ENCODE measurements at places on chromosomes 7 and 10.

GRCh38 chr7:82162289-82162688 lies 281.3 kb downstream of the CACNA2D1 start:
- DNase-seq: no peak

DNA sequence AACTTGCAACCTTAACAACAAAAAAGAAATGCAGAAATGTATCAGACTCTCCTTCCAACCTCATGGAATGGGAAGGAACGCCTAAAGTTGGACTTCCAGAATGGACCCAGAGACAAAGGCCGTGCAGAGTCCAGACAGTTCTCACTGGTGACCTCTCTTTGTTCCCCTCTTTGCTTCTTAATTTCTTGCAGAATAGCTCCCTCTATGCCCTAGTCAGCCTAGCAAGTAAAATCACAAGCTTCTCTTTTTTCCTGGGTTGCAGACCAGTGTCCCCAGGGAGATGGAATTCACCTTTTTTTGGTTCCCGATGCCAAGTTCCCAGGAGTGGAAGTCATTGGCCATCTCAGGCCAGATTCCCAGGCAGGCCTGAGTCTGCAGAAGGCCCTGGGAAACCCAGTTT lies 278.0 kb downstream of the CCSER2 start:
- DNase-seq: no peak

- no peak for DNase-seq
Observed at GRCh38 chr10:52752801-52753445, 19.7 kb downstream of the MBL2 start.

DNA sequence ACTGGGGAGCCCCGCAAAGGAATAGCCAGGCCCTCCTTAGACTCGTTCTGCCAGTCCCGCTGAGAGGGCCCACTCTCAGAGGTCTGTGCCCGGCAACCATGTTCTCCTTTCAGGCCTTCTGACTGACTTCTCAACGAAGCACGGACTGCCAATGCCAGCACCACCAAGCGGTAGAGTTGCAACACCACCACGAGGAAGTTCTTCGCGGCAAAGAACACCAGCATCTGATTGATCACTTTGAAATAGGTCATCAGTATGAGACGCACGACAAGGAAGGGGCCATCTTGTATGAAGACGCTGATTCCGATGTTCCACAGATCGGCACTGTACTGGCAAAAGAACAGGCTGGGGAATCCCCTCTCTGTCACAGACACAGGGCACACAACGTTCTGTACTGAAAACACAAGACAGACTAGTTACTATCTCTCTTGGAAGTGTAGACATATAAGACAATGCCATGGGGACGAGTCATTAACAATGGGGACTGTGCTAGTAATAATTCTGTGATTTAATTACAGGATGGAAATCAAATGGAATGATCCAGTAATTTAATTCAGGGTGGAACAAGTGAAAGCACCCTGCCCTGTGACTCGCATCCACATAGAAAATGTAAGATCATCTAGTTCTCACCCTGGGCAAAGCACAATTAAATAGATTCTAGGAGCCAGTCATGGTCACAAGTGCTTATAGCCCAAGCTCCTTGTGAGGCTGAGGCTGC lies 42.7 kb downstream of the TMEM26 start:
- DNase-seq: no peak

DNA sequence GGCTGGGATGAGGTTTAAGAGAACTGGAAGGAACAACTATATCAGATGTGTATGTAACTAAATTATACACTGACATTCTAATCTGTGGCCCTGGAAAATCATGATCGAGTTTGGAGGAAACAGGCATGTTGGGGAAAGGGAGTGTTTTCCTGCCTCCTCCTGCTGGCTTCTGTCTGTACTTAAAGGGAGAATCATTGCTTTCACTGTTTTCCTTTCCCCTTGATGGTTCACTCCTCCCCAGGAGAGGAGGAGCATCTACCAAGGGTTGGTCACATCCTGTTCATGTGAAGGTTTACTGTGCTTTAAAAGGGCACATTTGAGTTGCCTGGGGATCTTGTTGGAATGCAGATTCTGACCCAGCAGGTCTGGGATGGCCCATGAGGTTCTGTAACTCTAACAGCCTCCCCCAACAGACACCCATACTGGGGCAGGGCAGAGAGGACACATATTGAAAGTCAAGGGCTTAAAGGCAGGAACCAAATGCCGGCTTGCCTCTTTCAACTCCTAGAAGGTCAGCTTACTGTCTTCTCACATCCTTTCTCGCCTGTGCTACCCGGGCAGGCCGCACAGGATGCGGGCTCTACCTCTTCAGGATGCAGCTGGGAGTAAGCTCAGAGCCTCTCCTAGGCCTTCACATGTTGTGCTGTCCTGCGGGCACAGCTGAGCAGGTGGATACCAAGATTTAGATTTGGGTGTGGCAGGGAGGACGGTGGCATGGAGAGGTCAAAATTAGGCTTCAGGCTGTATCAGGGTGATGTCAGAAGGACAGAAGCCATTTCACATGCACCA lies 694.8 kb downstream of the KCNMA1 start:
- no peak for DNase-seq

GRCh38 chr7:28381466-28381865 lies 30.9 kb upstream of the CREB5 start:
- no peak for DNase-seq

DNA sequence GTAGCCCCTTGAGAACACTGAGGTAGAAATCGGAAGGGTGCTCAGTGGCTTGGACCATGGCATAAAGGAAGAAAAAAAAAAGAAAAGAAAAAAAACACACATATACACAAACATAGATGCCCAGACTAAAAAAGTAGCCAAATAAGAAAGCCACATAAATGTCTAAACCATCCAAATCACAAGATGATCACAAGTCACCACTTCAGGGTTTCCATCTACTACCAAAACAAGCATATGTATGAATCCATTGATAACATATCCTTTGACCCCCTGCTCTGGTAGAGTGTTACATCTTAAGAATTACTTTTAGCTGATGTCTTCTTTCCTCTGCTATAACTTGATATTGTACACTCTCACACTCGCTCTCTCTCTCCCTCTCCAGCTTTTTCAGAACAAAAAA lies 245.9 kb downstream of the AHR start:
- no peak for DNase-seq

DNA sequence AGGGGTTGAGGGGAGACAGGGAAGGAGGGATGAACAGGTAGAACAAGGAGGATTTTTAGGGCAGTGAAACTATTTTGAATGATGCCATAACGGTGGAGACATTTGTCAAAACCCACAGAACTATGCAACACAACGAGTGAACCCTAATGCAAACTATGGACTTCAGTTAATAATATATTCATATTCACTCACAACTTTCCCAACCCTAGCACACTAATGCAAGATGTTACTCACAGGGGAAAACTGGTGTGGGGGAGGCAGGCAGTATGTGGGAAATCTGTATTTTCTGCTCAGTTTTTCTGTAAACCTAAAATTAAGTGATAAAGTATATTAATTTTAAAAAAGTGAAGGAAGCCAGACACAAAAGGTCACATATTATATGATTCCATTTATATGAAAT lies 17.3 kb downstream of the GNA12 start:
- no peak for DNase-seq

DNA sequence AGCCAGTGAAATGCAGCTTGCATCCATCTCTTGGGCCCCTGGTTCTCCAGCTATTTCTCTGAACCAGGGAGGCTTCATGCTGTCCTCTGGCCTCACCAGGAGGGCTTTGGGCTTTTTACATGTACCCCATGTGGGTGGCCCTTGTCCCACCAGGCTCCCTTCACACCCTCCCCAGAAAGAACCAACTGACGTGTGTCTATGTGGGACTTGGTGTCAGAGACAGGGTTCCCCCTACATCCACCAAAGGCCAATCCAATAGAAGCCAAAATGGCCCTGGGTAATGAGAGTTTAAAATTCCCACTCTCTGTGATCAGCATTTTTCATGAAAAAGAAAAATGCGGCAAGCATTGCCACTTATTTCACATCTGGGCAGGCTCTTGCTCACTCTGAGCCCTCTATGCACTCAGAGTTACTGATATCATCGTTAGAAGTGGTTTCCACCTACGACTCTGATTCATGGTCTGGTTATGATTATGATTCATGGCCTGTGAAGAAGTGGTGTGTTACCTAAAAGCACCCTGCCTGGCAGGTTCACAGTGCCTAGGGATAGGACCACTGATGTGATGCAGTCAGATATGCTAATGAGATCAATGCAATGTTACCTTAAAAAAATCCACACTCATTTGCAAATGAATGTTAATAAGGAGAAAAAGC lies 133.5 kb downstream of the BUB3 start:
- DNase-seq: no peak

DNA sequence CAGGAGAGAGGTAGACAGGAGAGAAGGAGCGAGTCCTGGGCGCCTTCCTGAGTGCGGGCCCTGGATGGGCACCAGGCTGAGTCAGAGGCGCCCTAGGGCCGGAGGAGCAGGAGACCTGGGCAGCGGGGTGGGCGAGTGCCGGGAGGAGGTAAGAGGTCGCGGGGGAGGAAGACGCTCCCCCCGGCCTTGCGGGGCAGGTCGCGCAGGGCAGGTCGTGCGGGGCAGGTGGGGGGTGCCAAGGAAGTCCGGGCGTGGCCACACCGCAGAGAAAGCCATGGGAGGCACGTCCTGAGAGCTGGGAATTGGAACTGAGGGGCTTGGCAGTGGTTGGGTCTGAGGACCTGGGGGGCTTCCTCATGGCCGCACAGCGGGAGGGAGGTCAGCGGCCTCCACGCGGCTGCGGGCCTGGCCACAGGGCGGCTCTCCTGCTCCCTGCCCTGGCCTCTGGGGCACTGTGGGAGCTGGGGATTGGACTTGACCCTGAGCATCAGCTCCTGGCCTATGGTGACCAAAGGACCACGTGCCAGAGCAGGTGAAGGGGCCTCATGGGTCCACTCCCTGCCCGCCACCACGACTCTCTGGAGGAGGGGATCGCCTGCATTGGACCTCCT lies 935 bp downstream of the MMP21 start:
- DNase-seq: no peak

GRCh38 chr7:19572566-19572965 lies 136.3 kb downstream of the POLR1F start:
- DNase-seq: no peak

GRCh38 chr10:33095867-33096815 lies 138.1 kb upstream of the ITGB1 start:
- no peak for DNase-seq

DNA sequence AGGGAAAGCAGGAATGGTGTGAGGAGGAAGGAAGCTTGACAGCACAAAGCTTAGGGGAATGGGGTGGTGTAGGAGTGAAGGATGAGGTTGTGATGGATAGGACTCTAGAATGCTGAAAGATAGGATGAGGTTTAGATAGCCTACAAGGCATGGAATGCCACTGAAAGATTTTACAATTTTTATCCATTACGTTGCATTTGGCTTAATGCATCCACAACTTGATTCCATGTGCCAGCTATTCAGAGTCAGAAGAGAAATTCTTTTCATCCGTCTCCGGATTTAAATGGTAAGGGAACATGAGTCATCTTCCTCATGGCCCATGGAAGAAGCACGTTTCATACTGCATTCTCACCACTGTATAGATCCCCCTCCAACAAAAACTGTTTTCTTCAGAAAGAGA lies 212.4 kb upstream of the BMPER start:
- DNase-seq: peak; percentile 67

- no peak for DNase-seq
Observed at GRCh38 chr7:141313896-141314295, 237.3 kb upstream of the AGK start.

DNA sequence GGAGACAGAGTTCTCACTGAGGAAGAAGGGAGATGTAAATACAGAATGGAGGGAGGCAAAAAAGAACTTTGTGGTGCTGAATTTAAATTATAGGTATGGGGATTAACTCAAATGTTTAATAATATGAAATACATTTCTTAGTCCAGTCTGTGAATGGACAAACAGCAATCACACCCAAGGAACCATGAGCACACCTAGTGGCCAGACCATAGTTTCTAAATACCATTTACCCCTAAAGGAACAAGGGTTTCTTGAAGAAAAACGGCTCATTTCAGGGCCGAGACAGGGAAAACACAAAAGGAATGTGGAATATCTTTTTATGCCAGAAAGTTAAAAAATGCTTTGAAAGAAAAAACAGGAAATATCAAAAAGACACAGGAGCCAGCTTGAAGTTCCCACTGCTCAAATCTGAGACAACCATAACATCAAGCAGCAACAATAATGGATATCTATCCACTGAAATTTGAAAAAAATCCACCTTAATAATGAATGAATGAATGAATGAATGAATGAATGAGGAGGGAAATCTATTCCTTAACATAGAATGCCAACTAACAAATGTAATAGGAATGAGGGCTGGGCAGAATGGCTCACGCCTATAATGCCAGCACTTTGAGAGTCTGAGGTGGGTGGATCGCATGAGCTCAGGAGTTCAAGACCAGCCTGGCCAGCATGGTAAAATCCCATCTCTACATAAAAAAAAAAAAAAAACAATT lies 8.6 kb downstream of the IPMK start:
- DNase-seq: no peak

GRCh38 chr10:124867304-124867703 lies 65.7 kb downstream of the ABRAXAS2 start:
- DNase-seq: no peak

GRCh38 chr7:39926111-39926510 lies 23.9 kb upstream of the CDK13 start:
- DNase-seq: no peak

DNA sequence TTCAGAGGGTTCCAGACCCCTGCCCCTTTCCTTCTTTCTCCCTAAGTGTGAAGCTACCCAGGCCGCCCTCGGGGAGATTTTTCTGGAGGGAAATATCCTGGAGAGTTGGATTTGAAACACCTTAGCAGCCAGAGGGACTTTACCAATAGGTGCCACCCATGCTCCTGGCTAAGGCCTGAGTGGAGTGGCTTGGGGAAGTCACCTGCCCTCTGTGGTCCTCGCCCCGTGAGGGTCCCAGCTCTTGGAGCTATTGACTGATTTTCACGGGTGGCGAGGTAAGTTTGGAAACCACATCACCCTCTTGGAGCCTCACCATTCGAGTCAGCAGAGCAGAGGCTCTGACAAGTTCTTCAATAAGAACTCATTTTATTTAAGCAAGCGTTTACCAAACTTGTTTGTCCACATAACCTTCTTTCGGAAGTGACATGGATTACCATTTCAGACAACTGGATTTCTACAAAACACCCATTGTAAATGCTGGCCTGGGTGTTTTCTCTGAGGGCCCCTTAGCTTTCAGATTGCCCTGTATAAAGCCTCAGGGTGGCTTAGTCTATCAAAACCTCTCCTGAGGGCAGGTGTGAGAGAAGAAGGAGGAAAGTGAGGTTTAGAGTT lies 20.4 kb downstream of the AQP1 start:
- no peak for DNase-seq

DNA sequence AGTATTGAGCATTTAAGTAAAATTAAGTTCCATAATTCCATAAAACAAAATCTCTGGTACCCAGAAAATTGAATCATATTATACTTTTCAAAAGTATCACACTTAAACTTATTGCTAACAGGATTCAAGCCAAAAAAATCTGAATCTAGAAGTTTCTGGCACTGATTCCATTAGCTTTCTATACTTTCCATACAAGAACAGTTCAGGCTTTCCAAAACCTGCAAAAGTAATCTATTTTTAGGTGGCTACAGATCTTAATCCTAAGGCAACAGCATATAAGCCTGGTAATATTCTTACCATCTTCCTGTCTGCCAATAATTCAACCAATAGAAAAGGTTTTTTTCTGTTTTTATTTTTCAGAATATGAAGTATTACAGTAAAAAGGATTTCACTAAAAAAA lies 185.0 kb downstream of the CRPPA start:
- DNase-seq: no peak

GRCh38 chr7:133641436-133641835 lies 388.6 kb downstream of the EXOC4 start:
- no peak for DNase-seq

GRCh38 chr7:101747879-101748345 lies 69.5 kb upstream of the CUX1 start:
- DNase-seq: no peak

Data from HFF-Myc (cell line).